ENCODE measurements at places on chromosomes 1 and 21. TPM values are rescaled to one million over a fixed set of nuclear protein-coding genes. Genes with fewer than 3 reads are reported as not detected.

DNA sequence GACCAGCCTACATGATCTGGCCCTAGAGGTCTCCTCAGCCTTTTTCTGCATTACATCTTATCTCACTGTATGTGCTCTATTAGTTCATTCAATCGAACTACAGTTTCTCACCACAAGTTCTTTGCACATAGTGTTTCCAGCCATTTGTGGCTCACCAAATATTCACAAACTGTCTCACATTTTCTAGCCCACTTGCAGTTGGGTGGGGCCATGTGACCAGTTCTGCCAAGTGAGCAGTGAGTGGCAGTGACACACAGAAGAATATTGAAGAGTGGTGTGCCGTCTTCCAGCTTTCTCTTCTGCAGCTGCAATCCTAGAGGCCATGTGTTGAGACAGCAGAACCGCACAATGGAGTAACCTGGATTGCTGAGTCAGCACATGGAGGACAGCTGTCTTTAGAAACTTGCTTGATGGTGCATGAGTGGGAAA, 103.2 kb upstream of the ZNF644 start:
- DNase-seq, result peak; percentile 39

DNA sequence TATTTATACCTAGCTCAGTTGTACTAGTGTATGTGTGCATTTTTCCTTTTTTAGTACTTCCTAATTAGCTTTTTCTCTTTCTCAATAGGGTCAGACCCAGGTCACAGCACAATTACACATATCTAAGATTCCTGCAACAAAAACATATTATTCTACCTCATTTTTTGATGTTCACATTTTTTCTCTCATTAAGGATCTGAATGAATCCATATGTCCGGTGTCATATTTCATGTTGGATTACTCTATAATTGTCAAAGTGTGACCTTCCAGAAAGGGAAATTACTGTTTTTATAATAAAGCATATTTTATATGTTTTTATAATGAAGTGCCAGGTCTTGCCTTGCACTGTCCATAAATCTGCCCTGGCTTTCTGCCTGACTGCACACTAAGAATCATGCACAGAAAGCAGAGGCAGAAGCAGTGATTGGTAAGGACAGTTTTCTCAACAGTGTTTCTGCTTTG, 143.7 kb downstream of the KCNT2 start:
- DNase-seq, result no peak

GRCh38 chr1:4696161-4696745, 41.8 kb downstream of the AJAP1 start:
- no peak for DNase-seq

DNA sequence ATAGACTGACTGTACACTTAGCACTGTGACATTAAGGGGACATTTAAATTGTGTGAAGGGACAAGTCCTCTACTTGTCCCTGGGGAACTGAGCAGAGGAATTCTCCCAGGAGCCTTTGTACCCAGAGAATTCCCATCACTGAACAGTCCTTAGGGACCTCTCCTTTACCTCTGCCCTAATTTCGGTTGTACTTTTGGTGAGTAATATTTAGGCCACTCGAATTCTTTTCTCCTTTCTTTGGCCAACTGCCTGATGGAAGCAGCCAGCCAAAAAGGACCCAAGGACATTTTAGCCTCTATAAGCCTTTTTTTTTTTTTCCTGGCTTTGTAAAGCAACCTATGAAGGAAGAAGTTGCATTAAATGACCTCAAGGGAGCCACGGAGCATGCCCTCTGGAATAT, 71.5 kb downstream of the NR5A2 start:
- no peak for DNase-seq

DNA sequence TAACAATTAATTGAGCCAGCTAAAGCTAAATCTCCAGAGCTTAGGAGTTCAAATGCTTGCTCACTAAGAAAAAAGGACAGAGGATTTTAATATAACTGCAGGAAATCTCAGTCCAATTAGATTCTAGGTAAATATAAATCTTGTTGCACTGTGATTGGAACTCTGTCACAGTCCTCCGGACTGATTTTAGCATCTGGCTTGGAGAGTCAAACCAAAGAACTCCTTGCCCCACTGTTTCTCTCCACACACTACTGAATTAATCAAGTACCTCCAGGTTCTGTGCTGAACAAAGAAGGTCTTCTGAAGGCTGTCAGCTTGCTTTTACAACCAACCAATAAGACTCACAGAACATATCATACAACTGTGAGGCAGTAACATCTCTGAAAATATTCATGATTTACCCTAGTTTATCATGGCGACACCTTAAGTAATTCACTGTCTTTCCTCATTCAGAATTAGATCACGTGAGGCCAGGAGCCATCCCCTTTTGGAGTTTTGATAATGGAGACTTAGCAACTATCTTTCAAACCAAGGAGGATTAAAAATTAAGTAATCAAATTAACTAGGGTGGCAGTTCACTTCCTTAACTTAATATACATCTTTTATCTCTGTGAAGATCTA, 176.0 kb downstream of the RERE start:
- DNase-seq, result no peak

- DNase-seq, result no peak
Measured at GRCh38 chr1:118188411-118188810, 3.4 kb upstream of the SPAG17 start.

DNA sequence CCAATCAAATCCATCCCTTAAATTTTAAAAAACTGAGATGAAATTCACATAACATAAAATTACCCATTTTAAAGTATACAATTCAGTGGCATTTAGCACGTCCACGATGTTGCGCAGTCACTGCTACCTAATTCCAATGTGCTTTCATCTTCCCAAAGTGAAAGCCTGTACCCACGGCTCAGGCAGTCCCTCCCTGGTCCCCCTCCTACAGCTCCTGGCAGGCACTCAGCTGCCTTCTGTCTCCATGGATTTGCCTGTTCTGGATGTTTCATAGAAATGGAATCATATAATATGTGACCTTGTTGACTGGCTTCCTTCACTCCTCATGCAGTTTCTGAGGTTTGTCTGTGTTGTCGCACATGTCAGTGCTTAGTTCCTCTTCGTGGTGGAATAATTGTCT, 386.3 kb downstream of the CAMTA1 start:
- DNase-seq, result no peak

Gene TMEM200B
- total RNA-seq, result 0.08 TPM

- no peak for DNase-seq
Measured at GRCh38 chr21:41098076-41098475, 69.9 kb upstream of the BACE2 start.

All from H4 (cell line).